Activated naive CD4-positive, alpha-beta T cell treated with anti-CD3 and anti-CD28 coated beads for 36 hours (primary cell): ENCODE measurements at places on chromosomes 12 and 14. TPM values are rescaled to one million over a fixed set of nuclear protein-coding genes. Genes with fewer than 3 reads are reported as not detected.

Gene PSME2
- total RNA-seq, result 404 TPM

Gene BDKRB2
- total RNA-seq, result 0.10 TPM

Gene C12orf42
- total RNA-seq, result not detected

Gene PTHLH
- total RNA-seq, result not detected

Gene SPTB
- 0.55 TPM for total RNA-seq

Gene RTRAF
- 275 TPM for total RNA-seq

Gene SYNDIG1L
- total RNA-seq, result not detected

- DNase-seq, result no peak
Measured at GRCh38 chr12:6199531-6200255, 507 bp upstream of the CD9 start.

- DNase-seq, result no peak
Measured at GRCh38 chr12:76872415-76872814, 6.4 kb downstream of the CSRP2 start.

DNA sequence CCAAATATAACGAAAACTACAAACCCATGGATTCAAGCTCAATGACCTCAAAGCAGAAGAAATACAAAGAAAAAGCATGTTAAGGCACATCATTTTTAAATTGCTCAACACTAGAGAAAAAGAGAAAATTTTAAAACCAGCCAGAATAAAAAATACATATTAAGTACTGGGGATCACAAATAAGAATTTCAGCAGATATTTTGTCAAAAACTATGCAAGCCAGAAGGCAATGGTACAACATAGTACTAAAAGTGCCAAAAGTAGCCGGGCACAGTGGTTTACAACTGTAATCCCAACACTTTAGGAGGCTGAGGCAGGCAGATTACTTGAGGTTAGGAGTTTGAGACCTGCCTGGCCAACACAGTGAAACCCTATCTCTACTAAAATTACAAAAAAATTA is 10.2 kb downstream of the SGPP1 start:
- no peak for DNase-seq

DNA sequence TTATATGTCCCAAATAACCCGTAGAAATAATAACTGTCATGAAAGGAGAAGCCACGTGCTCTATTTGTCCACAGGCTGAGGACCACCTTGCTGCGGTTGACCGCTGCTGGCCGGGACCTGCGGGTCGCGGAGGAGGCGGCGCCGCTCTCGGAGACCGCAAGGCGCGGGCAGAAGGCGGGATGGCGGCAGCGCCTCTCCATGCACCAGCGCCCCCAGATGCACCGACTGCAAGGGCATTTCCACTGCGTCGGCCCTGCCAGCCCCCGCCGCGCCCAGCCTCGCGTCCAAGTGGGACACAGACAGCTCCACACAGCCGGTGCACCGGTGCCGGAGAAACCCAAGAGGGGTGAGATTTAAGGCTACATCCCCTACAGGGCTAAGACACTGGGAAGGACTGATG is 21.0 kb downstream of the RPGRIP1 start:
- DNase-seq, result peak; percentile 45

DNA sequence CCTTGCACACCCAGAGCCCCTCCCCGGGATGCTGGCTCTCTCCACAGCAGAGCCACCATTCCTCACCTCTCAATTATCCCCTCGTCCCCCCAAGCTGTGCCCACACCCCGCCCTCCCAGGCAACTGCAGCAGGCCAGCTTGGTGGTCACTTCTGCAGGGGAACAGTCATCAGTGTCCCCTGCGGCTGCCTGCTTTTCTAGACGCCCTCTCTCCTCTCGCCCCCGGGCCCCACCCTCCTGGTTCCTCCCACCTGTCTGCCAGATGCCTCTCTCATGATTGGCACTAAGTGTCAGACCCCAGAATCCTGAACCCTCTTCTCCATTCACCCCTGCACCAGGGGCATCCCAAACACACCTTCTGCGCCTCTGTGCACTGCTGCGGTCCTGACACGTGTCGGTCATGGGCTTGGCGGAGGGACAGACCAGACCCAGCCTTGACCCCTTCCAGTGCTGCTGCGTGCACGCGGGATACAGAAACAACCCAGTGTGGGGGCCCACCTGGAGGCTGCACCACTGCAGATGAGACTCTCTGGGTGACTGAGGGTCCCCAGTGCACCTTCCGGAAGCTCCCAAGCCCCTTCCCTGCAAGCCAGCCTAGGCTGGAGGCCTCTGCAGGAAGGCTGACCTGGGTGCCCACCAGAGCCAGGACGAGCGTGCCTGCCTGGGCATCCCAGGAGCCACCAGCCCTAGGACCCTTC is 99.5 kb downstream of the SETD3 start:
- no peak for DNase-seq

DNA sequence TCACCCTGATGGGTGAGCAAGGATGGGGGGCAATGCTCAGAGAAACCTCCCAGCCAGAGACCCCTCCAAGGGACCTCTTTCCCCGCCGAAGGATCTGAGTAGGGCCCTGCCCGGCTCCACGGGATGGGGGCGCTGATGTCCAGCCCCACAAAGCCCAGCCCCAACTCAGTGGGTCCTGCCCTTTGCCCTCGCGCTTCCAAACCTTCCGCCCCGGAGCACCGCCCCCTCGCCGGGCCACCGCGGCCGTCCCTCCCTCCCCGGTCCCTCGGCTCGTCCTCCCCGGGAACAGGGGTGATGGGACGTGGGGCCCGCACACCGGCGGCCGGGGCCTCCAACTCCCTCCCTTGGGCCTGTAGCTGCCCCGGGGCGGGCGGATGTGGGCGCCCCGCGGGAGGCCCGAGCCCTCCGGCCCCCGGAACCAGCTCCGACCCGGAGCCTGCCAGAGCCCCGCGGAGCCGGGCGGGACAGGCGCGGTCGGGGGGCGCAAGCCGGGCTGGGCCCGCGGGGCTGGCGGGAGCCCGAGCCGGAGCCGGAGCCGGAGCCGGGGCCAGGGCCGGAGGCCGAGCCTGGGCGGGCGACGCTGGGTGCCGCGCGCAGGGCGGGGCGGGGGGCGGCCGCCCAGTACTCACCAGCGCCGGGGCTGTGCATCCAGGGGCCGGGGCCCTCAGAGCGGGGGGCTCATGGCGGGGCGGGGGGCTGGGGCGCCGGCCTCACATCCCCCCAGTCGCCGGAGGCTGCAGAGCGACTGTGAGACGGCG is 386 bp downstream of the HDAC7 start:
- DNase-seq, result peak; percentile 76

DNA sequence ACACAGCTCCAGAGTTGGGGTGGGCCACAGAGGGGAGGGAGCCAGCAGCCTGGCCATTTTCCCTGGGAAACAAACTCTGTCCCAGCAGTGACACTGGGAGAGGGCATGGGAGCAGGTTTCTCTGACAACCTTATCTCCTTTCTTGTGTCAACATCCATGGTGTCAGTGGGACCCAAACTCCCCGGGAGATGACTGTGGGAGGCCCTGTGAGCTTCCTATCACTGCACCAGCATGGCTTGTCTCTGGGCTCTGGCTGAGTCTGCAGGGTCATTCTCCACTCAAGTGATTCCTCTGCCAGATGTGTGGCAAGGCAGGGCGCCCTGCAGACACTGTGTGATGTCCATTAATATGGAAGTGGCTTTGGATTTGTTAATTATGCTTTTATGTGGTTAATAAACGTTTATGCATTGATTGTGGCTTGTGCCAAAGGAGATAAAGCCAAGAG is 10.1 kb downstream of the LRTM2 start:
- DNase-seq, result no peak

DNA sequence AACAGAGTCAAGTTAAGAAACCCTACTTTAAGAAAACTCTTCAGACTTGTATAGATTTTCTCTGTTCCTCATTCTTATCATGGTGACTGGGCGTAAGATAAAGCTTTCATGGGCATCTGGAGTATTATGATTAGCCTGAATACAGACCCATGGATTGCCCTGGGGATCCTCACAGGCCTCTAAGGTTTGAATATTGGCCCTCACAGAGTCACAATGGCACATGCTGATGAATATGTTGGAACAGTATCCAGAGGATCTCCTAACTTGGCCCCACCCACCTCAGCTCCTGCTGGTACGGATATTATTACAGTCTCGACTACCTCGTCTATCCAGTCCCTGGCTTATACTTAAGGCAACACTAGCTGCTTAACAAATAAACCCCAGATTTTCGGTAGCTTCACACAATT is 8.1 kb downstream of the OSBPL8 start:
- no peak for DNase-seq

GRCh38 chr14:101495284-101495683 is 66.0 kb upstream of the DIO3 start:
- no peak for DNase-seq

GRCh38 chr14:44941591-44941990 is 20.2 kb downstream of the KLHL28 start:
- DNase-seq, result no peak

DNA sequence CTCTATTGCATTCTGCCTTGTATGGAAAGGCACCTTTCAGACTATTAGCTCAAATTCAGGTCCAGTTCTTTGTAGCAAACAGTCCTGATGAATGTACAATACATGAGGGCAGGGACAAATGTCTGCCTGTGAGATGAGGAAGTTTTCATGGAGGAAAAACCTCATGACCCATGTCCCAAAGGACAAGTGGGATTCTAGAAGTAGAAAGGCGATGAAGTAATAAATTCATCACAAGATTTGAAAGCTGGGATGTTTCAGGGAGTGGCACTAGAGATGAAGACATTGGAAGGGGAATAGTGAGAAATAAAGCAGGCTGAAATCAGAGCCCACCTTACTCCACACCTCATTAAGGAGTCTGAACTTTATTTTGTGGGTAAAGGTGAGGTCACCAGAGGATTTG is 4.2 kb downstream of the CORO1C start:
- no peak for DNase-seq

DNA sequence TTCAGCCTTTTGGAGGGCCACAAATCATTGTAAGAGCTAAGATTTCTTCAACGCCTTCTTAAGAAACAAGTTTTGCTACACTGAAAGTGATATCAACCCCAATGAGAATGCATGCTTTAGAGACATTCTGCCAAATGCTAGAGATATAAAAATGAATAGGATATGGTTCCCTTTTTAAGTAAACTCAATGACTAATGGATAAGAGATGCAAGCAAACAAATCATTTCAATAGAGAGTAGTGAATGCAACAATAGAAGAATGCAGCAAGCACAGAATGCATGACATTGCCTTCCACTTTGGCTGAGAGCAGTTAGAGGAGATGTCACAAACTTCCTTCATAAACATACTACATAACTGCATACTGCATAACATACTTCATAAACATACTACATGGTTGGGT is 116.4 kb downstream of the PDZRN4 start:
- DNase-seq, result no peak
